ENCODE measurements at places on chromosomes 4 and X. TPM values are rescaled to one million over a fixed set of nuclear protein-coding genes. Genes with fewer than 3 reads are reported as not detected.

Gene ERCC6L
- 0.09 TPM for total RNA-seq

Gene ARR3
- total RNA-seq = not detected

Gene IL3RA
- total RNA-seq = not detected

Gene SPIN2A
- total RNA-seq = 2.4 TPM

Gene LANCL3
- not detected for total RNA-seq

Gene CPE
- 3.9 TPM for total RNA-seq

Gene IDS
- 33.1 TPM for total RNA-seq

Gene CFP
- 0.17 TPM for total RNA-seq

Gene CLDN22
- not detected for total RNA-seq

Gene SH3D19
- 34.0 TPM for total RNA-seq

Gene SPIN2B
- total RNA-seq = 12.6 TPM

Gene PDE6B
- 0.63 TPM for total RNA-seq

Gene TEX13C
- not detected for total RNA-seq

Gene LIMCH1
- 0.17 TPM for total RNA-seq

Gene DOCK11
- 26.3 TPM for total RNA-seq

Gene SOX3
- total RNA-seq = not detected

Gene DCAF12L2
- under 0.01 TPM for total RNA-seq

Gene MND1
- 4.7 TPM for total RNA-seq

Gene GPRIN3
- total RNA-seq = not detected

Gene VEGFC
- 13.4 TPM for total RNA-seq

Gene GLRB
- 1.7 TPM for total RNA-seq

Gene EGFL6
- total RNA-seq = not detected

Gene GRIA3
- total RNA-seq = 2.1 TPM

Gene ASB5
- total RNA-seq = 0.26 TPM

Gene TMEM35A
- 20.6 TPM for total RNA-seq

Gene TRIM61
- total RNA-seq = 1.6 TPM

Gene SULT1B1
- total RNA-seq = not detected

Gene RTL3
- total RNA-seq = not detected

Gene GPM6B
- 7.7 TPM for total RNA-seq

Gene BEX3
- 477 TPM for total RNA-seq

Gene SASH3
- not detected for total RNA-seq

Gene TLR1
- total RNA-seq = 1.7 TPM

Gene PFKFB1
- total RNA-seq = 0.16 TPM

Gene ATP1B4
- total RNA-seq = not detected

Gene NXF3
- total RNA-seq = not detected

Gene GPR34
- total RNA-seq = not detected

Gene PTTG2
- not detected for total RNA-seq

Gene ARX
- total RNA-seq = not detected

Gene MAOB
- total RNA-seq = 5.5 TPM

Gene DTHD1
- total RNA-seq = not detected

Gene AFF2
- 0.79 TPM for total RNA-seq

Gene ENPP6
- total RNA-seq = 0.17 TPM

Gene ZNF711
- 0.69 TPM for total RNA-seq

Gene NRK
- 0.47 TPM for total RNA-seq

Gene FAM9B
- total RNA-seq = not detected

Gene KLHL2
- 12.6 TPM for total RNA-seq

Gene XKRX
- total RNA-seq = not detected

Gene FAM184B
- not detected for total RNA-seq

Gene CFI
- total RNA-seq = 1.8 TPM

Gene TMSB15A
- 2.0 TPM for total RNA-seq

Gene DNAJB14
- total RNA-seq = 40.8 TPM

Gene FRG2
- not detected for total RNA-seq

Gene EPHA5
- total RNA-seq = 0.52 TPM

Gene VCX3B
- not detected for total RNA-seq

Gene PROM1
- total RNA-seq = not detected

Gene RIPPLY1
- total RNA-seq = not detected

Gene OPRPN
- not detected for total RNA-seq

Gene ANKRD50
- 27.7 TPM for total RNA-seq

Gene FAAH2
- total RNA-seq = 0.47 TPM
